ENCODE measurements at places on chromosomes 1 and 21. TPM values are rescaled to one million over a fixed set of nuclear protein-coding genes. Genes with fewer than 3 reads are reported as not detected.

ASCL5 gene
- total RNA-seq = not detected

BMP8B gene
- total RNA-seq = not detected

SFN gene
- not detected for total RNA-seq

C1QC gene
- 232 TPM for total RNA-seq

FCRL4 gene
- total RNA-seq = not detected

ADAMTS5 gene
- 52.6 TPM for total RNA-seq

ADAMTS4 gene
- 16.8 TPM for total RNA-seq

SPRR1A gene
- not detected for total RNA-seq

SH2D5 gene
- not detected for total RNA-seq

TCHHL1 gene
- total RNA-seq = not detected

PGLYRP3 gene
- total RNA-seq = not detected

FNDC10 gene
- not detected for total RNA-seq

FLG2 gene
- total RNA-seq = under 0.01 TPM

DCDC2B gene
- not detected for total RNA-seq

ALPL gene
- 2.6 TPM for total RNA-seq

THEM5 gene
- not detected for total RNA-seq

CYP4A11 gene
- total RNA-seq = 1.2 TPM

TMEM81 gene
- 3.1 TPM for total RNA-seq

LCK gene
- 0.65 TPM for total RNA-seq

SORT1 gene
- 133 TPM for total RNA-seq

CTTNBP2NL gene
- 27.1 TPM for total RNA-seq

UBE2U gene
- not detected for total RNA-seq

OR10J1 gene
- total RNA-seq = not detected

GUCA2A gene
- total RNA-seq = not detected

C1orf87 gene
- total RNA-seq = 0.68 TPM

CELA2B gene
- total RNA-seq = not detected

OPRD1 gene
- total RNA-seq = not detected

GUCA2B gene
- not detected for total RNA-seq

NTNG1 gene
- 0.44 TPM for total RNA-seq

F3 gene
- 499 TPM for total RNA-seq

AQP10 gene
- not detected for total RNA-seq

ADGRL2 gene
- 69.9 TPM for total RNA-seq

SEC16B gene
- 2.9 TPM for total RNA-seq

DRAXIN gene
- not detected for total RNA-seq

GJA8 gene
- not detected for total RNA-seq

LAX1 gene
- 0.57 TPM for total RNA-seq

ELF3 gene
- 0.44 TPM for total RNA-seq
